ENCODE measurements at places on chromosomes 7 and 10.

- no peak for DNase-seq
Observed at GRCh38 chr10:52434734-52435133, 120.7 kb downstream of the DKK1 start.

DNA sequence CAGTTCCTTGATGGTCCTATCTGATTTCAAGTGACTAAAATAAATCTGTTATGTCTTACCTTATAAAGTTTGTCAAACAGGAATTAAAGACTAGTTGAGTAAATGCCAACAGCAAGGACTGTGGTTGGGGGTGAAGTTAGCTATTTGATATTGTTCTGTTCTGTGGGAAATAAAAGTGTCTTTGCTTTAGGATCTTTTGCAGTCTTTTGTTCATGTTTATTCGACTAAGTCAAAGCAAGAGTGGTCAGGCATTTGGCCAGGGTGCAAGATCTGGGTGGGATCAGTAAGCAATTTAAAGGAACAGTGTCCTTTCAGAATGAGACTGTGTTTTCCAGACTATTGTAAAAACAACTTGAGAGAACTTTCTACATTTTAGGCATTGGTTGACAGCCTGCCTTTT, at the start of gene COL28A1:
Gene COL28A1 (minus strand): TSS at position 183 of the 400 bp plus-strand sequence. CDS start 2,998 bp downstream, outside the sequence.
- DNase-seq: no peak

GRCh38 chr10:106734220-106734619, 430.3 kb downstream of the SORCS1 start:
- no peak for DNase-seq

GRCh38 chr7:6729492-6730342, 23.0 kb upstream of the ZNF12 start:
- DNase-seq: peak; percentile 84

DNA sequence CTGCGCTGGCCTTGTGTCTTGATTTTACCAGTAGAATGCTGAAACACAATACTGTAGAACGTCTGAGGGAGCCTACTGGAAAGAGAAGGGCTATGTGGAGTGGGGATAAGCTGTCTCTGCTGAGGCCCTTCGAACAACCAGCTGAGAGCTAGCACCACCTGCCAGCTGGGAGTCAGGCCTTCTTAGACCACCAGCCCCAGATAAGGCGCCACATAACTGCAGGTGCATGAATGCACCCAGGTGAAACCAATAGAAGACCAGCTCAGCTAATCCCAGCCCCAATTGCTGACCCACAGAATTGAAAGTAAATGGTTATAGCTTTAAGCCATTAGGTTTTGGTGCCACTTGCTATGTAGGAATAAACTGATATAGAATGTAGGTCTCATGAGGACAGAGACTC, 438.4 kb downstream of the ADRA2A start:
- no peak for DNase-seq

DNA sequence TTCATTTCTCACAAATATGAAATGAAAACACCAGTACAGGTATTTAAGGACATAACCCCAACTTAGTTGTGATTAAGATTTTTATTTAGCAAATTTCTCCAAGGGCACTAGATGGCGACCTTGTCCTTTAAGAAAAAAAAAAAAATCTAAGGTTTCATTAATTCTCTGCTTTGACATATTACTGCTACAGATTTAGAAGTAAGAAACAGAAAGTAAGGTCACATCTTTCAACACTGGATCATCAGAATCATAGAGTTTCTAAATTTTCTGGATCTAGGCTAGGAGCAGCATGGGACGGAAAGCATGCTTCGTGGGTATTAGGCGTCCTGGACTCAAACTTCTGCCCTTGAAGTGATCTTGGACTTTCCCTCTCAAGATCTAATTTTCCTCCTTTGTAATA, 85.5 kb upstream of the PRKG1 start:
- DNase-seq: peak; percentile 12

- no peak for DNase-seq
Observed at GRCh38 chr10:9294132-9294663, 1239.7 kb downstream of the GATA3 start.

- DNase-seq: no peak
Observed at GRCh38 chr10:111481261-111481826, 404.5 kb downstream of the ADRA2A start.

- DNase-seq: no peak
Observed at GRCh38 chr10:80769700-80770160, 232.0 kb downstream of the SH2D4B start.

- no peak for DNase-seq
Observed at GRCh38 chr10:58404001-58404400, 18.8 kb downstream of the TFAM start.

DNA sequence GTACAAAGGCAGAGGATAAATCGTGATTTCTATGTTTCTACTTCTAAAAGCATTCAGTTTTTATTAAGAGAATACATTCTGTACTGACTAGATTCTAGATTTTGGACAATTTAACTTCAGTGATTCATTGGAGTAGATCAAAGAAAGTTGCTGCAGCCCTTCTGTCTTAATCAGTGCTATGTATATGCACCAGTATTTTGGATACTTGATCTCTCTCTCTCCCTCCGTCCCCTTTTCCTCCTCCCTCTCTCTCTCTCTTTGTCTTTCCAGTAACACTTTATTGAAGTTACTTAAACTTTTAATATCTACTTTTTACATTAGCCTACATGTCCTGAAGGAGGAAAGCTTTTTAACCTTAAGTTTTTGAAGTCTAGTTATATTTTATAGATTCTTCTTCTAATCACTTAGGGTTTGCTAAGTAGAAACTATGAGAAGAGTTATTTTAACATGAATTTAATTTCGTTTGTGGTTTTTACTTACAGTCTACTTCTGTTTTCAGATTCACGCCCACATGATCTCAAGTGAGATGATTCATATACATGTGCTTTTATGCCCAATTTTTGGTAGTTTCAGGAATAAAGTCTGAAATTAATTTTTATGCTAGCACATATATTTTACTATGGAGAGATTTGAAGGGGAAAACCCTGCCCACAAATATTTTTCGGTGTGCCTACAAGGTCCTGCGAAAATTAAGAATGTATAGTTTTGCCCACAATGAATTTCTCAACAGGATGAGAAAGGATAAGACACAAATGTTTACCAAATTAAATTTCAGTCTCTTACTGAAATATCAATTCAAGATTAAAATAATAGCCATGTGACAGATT, 9.1 kb downstream of the MDFIC start:
- no peak for DNase-seq

DNA sequence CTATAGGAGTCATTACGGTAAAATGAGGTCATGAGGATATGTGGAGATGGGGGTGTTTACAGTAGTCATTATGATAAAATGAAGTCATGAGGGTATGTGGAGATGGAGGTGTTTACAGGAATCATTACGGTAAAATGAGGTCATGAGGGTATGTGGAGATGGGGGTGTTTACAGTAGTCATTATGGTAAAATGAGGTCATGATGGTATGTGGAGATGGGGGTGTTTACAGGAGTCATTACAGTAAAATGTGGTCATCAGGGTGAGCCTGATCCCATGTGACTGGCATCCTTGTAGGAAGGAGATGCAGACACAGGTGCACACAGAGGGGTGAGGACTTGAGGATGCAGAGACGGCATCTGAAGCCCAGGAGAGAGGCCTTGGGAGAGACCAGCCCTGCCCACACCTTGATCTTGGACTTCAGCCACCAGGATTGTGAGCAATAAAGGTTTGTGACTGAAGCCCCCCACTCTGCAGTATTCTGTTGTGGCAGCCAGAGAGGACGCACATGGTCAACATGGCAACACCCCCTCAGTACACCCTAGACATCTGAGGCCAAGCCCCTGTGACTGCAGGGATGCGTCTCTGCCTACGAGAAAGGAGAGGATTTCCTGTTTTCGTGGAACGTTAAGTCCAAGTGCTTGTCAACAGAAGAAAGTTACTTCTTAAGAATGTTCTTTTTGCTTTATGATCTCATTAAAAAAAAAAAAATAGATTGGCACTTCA, 544.4 kb downstream of the DNAJB6 start:
- DNase-seq: no peak

DNA sequence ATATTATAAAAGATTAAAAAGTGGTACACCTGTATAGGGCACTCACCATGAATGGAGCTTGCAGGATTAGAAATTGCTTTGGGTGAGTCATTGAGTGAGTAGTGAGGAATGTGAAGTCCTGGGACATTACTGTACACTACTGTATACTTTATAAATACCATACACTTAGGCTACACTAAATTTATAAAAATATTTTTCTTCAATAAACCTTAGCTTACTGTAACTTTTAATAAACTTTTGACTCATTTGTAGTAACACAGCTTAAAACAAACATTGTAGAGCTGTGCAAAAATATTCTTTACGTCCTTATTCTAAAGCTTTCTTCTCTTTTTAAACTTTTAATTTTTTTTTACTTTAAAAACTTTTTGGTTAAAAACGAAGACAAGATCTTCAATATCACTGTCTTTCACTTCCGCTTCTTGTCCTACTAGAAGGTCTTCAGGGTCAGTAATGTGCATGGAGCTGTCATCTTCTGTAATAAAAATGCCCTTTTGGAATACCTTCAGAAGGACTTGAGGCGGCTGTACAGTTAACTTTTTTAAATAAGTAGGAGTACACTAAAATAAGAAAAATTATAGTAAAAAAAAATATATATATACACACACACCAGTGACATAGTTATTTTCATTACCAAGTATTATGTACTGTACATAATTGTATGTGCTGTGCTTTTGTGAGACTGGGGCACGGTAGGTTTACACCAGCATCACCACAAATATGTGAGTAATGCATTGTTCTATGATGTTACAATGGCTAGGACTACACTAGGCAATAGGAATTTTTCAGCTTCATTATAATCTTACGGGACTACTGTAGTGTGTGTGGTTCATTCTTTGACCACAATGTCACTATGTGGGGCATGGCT, 3.5 kb downstream of the STK31 start:
- peak; percentile 79 for DNase-seq

- no peak for DNase-seq
Observed at GRCh38 chr7:25572423-25572822, 344.1 kb upstream of the NPVF start.

DNA sequence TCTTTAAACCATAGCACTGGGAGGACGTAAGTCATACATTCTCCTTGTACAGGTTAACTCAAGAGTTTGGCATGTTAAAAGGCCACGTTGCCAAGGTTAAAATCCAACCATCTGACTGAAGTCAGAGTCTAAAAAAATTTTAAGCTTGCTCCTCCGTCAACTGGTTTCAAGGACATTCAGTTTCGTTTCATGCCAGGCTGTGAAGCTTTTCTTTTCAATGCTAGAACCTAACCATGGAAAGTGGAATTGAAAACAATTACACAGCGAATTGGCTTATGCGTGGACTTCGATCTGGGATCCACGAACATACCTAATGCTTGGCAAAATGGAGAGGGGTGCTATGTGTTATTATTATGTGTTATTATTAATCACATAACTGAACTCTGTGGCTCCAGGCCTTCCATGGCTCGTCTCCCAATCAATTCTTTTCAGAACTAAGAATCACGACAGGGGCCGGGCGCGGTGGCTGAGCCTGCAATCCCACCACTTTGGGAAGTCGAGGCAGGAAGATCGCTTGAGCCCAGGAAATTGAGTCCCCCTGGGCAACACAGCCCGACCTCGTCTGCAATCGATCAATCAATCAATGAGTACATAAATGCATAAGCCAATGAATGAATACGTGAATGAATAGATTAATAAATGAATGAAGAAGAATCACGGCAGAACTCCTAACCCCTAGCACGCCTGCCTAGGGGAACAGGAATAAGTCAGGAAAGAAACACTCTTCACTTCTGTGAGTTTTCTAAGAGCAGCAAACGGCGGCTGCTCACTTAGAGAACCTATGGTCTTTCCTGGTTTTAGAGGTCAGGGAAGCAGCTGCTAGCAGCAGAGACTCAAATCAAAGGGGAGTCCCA, 733 bp upstream of the ARL5B start:
- no peak for DNase-seq

DNA sequence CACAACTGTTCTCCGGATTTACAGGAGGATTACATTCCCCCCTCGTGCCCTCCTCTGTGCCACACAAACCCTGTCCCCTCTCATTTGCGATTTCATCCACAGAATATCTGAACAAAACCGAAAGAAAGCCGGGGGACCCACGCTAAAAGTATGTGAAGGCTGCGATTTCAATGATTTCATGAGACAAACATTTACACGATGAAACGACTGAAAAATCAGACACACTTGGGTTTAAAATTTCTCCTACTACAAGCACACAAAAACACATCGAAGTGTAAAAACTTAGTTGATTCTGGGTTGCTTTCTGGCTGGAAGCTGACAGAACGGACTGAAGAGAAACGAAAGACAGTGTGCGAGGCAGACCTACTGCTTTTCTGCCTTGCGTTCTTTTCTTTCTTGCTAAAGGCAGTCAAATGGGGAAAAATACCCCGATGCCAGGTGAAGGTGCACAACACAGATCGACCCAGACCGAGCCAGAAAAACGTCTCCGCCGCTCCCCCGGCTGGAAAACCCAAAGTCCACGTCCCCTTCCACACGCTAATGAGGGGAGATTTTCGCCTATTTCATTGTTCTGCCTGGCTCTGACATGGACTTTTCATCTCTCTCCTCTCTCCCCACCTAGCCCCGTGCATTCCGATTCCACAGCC, 1.2 kb downstream of the HIPK2 start:
- DNase-seq: peak; percentile 31

DNA sequence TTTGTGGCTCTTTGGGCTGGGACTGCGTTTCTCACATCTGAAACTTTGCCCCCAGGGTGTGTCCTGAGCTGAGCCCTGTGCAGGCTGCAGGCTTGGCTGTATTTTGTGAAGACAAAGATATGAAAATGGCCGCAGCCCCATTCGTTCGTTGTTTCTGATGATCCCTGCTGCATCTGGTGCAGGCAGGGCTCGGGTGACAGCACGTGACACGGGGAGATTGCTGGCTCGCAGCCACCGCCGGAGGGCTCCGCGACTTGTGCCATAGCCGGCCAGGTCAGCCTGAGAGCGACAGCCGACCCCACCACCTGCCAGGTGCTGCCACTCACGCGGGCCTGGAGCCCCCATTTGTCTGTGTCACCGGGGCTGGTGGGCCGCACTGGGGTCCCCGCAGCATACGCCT, 81.3 kb downstream of the ZRANB1 start:
- no peak for DNase-seq

- DNase-seq: peak; percentile 84
Observed at GRCh38 chr7:8418629-8419245, 14.7 kb upstream of the NXPH1 start.

- no peak for DNase-seq
Observed at GRCh38 chr7:106600569-106601373, 60.2 kb downstream of the CCDC71L start.

DNA sequence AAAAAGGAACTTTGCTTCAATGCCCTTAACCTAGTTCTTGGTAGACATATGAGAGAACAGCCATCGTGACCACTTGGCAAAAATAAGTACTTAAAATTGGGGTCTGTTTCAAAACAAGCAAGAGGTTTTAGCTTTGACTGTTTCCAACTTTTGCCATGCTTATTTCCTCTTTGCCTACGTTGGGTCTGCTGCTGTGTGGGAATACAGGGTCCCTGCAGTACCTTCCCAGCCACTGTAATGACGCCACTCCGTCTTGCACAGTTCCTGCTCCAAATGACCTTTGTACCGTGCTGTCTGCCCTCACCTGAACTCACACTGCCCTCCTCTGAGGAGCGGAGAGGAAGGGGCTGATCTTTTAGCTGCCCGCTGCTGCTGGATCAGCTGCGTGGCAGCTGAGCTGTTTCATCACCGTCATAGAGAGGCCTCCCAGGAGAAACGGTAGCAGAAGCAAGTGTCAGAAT, 133.1 kb downstream of the MAPK8 start:
- no peak for DNase-seq

GRCh38 chr10:93357680-93358079, 124.5 kb downstream of the MYOF start:
- DNase-seq: peak; percentile 62

GRCh38 chr7:12729112-12729511, 41.7 kb downstream of the ARL4A start:
- peak; percentile 86 for DNase-seq
